Large intestine (tissue), 12 donors: ENCODE measurements at places on chromosomes 5 and 9.

DNA sequence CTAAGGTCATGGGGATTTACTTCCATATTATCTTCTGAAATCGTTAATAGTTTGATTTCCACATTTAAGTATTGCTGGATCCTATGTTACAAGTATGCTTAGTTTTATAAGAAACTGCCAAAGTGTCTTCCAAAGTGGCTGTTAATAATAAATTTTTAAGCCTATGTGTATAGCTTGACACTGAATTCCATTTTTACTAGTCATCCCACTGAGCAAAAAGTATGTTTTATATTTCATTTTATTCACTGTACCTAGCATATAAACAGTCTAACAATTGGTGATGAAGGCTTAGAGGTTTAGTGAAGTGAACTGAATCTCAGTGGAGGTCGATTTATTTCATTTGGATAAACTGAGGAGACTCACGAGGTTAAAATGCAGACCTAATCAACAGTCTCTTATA lies 174.6 kb downstream of the ADAMTS6 start:
- no peaks in the 10 kb centered on the region for H3K36me3 ChIP-seq
- no peak for DNase-seq
- no peak overlapping the region for H3K4me3 ChIP-seq
- no peak overlapping the region for H3K27ac ChIP-seq
- peaks cover 14% of the 10 kb centered on the region for H3K4me1 ChIP-seq

GRCh38 chr9:91766315-91767069 lies 183.5 kb downstream of the ROR2 start:
- no peaks in the 10 kb centered on the region for H3K36me3 ChIP-seq
- H3K4me1 ChIP-seq = peaks cover 2% of the 10 kb centered on the region
- H3K27me3 ChIP-seq = no peaks in the 10 kb centered on the region
- H3K4me3 ChIP-seq = no peak overlapping the region
- DNase-seq = no peak

GRCh38 chr5:87411973-87412629 lies 629 bp downstream of the CCNH start:
- H3K4me1 ChIP-seq = peaks cover 8% of the 10 kb centered on the region
- peak overlapping the region; percentile 93 for H3K4me3 ChIP-seq
- H3K27ac ChIP-seq = peak overlapping the region; percentile 99
- H3K36me3 ChIP-seq = peaks cover 21% of the 10 kb centered on the region

DNA sequence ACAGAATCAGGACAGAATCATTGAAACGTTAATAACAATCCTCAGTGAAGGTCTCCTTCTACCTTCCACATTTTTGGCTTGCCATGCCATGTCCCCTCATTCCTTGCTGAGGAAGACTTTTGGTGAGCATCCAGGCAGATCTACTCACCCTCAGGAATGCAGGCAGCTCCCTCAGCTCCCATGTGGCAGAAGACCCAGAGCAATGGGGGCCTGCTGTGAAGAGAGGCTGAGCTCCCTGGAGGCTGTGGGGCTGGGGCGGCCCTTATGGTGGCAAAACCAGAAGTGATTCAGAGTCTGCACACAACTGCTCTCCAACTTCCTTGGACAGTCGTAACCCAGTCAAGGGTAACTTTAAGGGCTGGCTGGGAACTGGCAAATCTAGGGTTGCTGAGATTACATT lies 247.2 kb upstream of the EFNA5 start:
- H3K27me3 ChIP-seq = no peaks in the 10 kb centered on the region
- no peak for DNase-seq
- no peak overlapping the region for H3K27ac ChIP-seq
- H3K36me3 ChIP-seq = no peaks in the 10 kb centered on the region
- H3K4me3 ChIP-seq = no peak overlapping the region

DNA sequence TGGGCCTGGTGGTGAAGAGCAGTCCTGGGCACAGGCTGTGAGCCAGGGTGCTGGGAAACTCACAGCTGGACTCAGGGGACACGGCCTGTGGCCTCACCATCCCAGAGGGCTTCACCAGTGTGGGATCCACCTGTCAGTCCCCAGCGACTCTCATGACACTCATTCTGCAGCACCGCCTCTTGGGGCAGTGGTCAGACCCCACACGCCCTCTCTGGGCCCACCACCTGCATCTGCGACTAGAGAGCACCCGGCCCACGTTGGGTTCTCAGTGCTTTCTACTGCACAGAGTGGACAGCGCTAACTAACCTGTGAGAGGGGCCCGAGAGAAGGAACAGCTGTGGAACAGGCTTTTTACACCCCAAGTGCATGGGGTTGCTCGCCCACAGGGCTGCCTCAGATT lies 45.8 kb upstream of the GARNL3 start:
- peaks cover 30% of the 10 kb centered on the region for H3K36me3 ChIP-seq
- DNase-seq = no peak
- H3K27ac ChIP-seq = no peak overlapping the region
- peaks cover 1% of the 10 kb centered on the region for H3K4me1 ChIP-seq
- no peak overlapping the region for H3K4me3 ChIP-seq

- H3K4me3 ChIP-seq = no peak within 1 kb of the TSS
- H3K27ac ChIP-seq = no peak within 1 kb of the TSS
Measured at GRCh38 chr5:95390812-95391492, at the start of gene FAM81B. Gene FAM81B (plus strand): TSS chr5:95391366. CDS start chr5:95391390, 24 bp downstream.

GRCh38 chr5:65546141-65546540 lies 16.8 kb downstream of the CENPK start:
- H3K27ac ChIP-seq = no peak overlapping the region
- H3K36me3 ChIP-seq = peaks cover 7% of the 10 kb centered on the region
- no peak overlapping the region for H3K4me3 ChIP-seq
- DNase-seq = no peak
- no peaks in the 10 kb centered on the region for H3K27me3 ChIP-seq
- no peaks in the 10 kb centered on the region for H3K4me1 ChIP-seq

- H3K27ac ChIP-seq = peak overlapping the region; percentile 78
- H3K36me3 ChIP-seq = peaks cover 26% of the 10 kb centered on the region
- H3K27me3 ChIP-seq = no peaks in the 10 kb centered on the region
- DNase-seq = no peak
- H3K4me1 ChIP-seq = peaks cover 11% of the 10 kb centered on the region
Measured at GRCh38 chr9:708182-708550, 133.3 kb upstream of the DMRT1 start.

- no peak overlapping the region for H3K27ac ChIP-seq
- H3K4me1 ChIP-seq = no peaks in the 10 kb centered on the region
- H3K4me3 ChIP-seq = no peak overlapping the region
- H3K27me3 ChIP-seq = no peaks in the 10 kb centered on the region
Measured at GRCh38 chr5:154157483-154158378, 32.8 kb upstream of the GALNT10 start.

DNA sequence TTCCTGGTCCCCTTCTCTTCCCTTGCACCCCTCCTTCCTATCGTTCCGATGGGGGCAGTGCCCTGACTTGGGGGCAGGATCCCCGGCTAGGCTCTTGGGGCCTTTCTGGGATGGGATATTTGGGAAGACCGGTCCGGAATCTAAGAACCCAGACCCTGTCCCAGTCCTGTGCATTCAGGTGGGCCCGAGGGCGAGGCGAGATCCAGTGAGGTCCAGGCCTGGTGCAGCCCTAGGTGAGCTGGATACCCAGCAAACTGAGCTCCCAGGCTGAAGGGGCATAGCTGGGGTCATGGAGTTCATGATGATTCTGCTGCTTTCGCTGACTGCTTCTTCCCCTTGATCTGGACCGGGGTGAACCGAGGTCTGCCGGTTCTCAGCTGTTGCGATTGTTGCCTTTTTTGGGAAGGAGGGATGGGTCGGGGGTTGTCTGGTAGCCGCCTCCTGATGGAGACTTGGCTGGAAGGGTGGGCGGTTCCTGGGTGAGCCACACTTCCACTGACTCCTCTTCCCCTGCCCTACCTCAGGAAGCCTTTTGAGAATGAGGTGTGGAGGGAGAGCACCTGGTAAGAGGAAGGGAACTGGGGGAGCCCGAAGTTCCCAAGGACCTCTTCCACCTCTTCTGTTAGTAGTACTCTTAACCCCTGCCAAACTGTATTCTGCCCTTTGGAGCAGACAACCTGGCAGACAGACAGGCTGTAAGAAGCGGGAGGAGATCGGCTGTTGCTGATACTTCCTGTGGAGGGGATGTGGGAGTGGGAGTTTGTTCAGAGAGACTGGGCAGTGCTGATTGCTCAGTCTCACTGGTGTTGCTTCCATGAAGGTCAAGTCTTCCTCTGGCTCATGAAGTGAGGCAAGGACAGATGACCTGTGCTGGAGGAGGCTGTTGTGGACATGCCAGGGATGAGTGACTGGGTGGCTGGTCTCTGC lies 1.0 kb downstream of the LRRC8A start:
- H3K4me1 ChIP-seq = peaks cover 20% of the 10 kb centered on the region
- peaks cover 19% of the 10 kb centered on the region for H3K36me3 ChIP-seq
- H3K27me3 ChIP-seq = no peaks in the 10 kb centered on the region
- H3K27ac ChIP-seq = peak overlapping the region; percentile 88
- DNase-seq = peak; percentile 46

DNA sequence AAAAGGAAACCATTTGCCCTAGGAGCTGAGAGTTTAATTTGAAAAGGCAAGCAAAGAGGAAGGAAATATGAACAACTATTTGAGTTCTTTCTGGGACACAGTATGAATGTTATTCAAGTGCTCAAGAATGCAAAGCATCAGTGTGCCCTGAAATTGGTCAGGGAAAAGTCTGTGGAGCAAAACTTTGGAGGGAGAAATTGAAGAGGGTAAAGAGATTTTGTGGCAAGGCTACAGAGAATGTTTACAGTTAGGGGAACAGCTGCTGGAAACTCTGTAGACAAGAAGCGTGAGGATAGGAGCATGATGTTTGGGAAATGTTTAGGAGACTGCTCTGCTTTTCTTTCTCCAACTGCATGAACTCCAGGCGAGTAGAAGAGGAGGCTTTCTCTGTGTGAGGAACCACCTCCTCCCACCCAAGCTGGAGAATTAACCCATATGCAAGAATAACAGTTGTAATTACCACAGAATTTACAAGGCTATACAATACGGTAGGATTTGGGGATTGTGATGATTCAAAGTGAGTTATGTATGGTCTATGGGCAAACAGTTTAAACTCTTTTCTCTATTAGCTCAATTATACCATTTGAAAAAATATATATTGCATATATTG lies 75.4 kb upstream of the IL7R start:
- no peak for DNase-seq
- no peaks in the 10 kb centered on the region for H3K27me3 ChIP-seq
- H3K4me1 ChIP-seq = no peaks in the 10 kb centered on the region
- no peak overlapping the region for H3K27ac ChIP-seq
- no peak overlapping the region for H3K4me3 ChIP-seq

DNA sequence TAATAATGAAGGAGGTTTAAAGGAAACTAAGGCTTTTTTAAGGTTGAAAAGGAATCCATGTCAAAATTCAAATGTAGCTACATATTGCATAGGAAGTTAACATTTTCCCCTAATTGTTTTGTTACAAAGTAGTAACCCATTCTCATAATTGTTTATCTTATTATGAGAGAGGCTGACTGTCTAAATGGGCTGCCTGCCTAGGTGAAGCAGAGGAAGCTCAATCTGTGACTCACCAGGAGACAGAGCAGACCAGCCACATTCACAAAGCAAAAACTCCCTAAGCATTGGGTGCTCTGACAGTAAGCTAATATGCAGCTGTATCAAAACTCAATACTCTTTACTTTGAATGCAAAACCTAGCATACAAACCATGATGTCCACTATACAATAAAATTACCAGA lies 208.5 kb downstream of the ROR2 start:
- no peaks in the 10 kb centered on the region for H3K27me3 ChIP-seq
- no peak overlapping the region for H3K4me3 ChIP-seq
- peaks cover 7% of the 10 kb centered on the region for H3K36me3 ChIP-seq
- no peak for DNase-seq
- no peak overlapping the region for H3K27ac ChIP-seq

GRCh38 chr5:149126906-149127305 lies 14.4 kb upstream of the ABLIM3 start:
- H3K4me1 ChIP-seq = no peaks in the 10 kb centered on the region
- DNase-seq = no peak
- no peaks in the 10 kb centered on the region for H3K36me3 ChIP-seq
- no peak overlapping the region for H3K27ac ChIP-seq
- no peak overlapping the region for H3K4me3 ChIP-seq

DNA sequence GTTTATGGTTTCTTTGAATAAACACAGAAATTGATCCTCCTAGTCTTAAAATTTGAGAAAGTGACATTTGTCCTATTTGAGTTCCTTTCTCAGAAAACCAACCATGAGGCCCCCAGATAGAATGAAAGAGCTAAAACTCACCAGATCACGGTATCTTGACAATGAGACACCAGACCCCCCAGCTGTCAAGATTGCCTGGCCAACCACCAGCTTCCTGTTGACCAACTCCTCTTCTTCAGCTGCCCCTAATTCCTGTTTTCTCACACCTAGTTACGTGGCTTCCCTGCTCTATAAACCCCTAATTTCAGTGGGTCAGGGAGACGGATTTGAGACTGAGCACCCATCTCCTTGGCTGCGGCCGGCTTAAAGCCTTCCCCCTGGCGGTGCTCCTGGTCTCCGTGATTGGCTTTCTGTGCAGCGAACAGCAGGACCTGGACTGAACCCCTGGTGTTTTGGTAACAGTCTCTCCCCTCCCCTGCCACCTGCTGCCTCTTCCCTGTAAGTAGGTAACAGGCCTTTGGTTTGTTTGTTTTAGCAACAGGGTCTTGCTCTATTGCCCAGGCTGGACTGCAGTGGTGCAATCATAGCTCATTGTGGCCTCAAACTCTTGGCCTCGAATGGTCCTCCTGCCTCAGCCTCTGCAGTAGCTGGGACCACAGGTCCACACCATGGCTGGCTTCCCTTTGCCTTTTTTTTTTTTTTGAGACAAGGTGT lies 4.8 kb upstream of the ENTPD2 start:
- no peak overlapping the region for H3K27ac ChIP-seq
- H3K36me3 ChIP-seq = no peaks in the 10 kb centered on the region

GRCh38 chr9:121863955-121864354 lies 212.5 kb downstream of the DAB2IP start:
- no peak overlapping the region for H3K4me3 ChIP-seq
- DNase-seq = no peak
- H3K27ac ChIP-seq = no peak overlapping the region
- no peaks in the 10 kb centered on the region for H3K27me3 ChIP-seq
- no peaks in the 10 kb centered on the region for H3K36me3 ChIP-seq

- no peaks in the 10 kb centered on the region for H3K27me3 ChIP-seq
- no peak overlapping the region for H3K27ac ChIP-seq
- no peak overlapping the region for H3K4me3 ChIP-seq
- no peaks in the 10 kb centered on the region for H3K36me3 ChIP-seq
Measured at GRCh38 chr5:68722357-68722756, 371.5 kb upstream of the SLC30A5 start.

- H3K27ac ChIP-seq = no peak overlapping the region
- peaks cover 15% of the 10 kb centered on the region for H3K36me3 ChIP-seq
- H3K4me1 ChIP-seq = peaks cover 1% of the 10 kb centered on the region
Measured at GRCh38 chr9:112075009-112075378, 100.1 kb downstream of the SUSD1 start.

GRCh38 chr5:172418862-172419814 lies 35.2 kb downstream of the SH3PXD2B start:
- peak overlapping the region; percentile 90 for H3K27ac ChIP-seq
- peak; percentile 49 for DNase-seq
- H3K27me3 ChIP-seq = no peaks in the 10 kb centered on the region
- peaks cover 41% of the 10 kb centered on the region for H3K4me1 ChIP-seq
- no peak overlapping the region for H3K4me3 ChIP-seq

DNA sequence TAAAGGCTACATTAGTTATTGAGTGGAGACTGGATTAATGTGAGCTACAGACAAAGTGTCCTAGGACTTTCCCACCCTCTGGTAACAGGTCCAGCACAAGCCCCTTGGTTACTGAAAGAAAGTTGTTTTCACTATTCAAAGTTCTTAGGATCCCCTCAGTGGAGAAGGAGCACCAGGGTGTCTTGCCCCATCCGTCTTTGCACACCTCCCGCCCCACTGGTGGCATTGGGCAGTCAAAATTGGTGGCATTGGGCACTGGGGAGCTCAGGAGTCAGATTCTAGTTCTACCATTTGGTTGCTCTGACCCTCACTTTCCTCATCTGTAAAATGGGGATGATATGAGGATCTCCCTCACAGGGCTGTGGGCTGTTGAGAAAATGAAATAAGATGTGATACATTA lies 2.4 kb upstream of the ANGPTL2 start:
- no peak overlapping the region for H3K4me3 ChIP-seq
- H3K27ac ChIP-seq = no peak overlapping the region
- peaks cover 16% of the 10 kb centered on the region for H3K4me1 ChIP-seq
